HS-27A (cell line): ENCODE measurements at places on chromosomes 2 and 18.

- DNase-seq = no peak
These were observed 121.8 kb downstream of the ACTR3 start for GRCh38 chr2:114011713-114012112.

- no peak for DNase-seq
These were observed 151.6 kb downstream of the RTN4 start for GRCh38 chr2:54898456-54899226.

GRCh38 chr2:112712465-112712864 is 8.4 kb upstream of the NT5DC4 start:
- no peak for DNase-seq

DNA sequence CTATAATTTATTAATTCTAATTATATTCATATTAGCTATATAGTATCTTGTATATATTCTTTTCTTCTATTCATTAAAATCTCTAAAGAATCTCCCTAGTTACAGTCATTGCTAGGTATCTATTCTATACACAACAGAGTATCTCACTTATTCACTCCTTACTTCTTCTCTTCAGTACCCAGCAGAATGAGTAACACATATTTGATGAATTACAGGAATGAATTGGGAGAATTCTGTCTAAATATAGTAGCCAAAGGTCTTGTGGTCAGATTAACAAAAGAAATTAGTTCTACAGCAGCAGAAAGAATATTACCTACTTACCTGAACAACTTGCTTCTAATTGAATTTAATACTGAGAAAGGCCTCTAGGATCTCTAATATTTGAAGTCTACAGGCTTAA is 758.0 kb upstream of the ZEB2 start:
- DNase-seq = no peak

GRCh38 chr18:6580401-6580800 is 149.1 kb upstream of the ARHGAP28 start:
- no peak for DNase-seq

DNA sequence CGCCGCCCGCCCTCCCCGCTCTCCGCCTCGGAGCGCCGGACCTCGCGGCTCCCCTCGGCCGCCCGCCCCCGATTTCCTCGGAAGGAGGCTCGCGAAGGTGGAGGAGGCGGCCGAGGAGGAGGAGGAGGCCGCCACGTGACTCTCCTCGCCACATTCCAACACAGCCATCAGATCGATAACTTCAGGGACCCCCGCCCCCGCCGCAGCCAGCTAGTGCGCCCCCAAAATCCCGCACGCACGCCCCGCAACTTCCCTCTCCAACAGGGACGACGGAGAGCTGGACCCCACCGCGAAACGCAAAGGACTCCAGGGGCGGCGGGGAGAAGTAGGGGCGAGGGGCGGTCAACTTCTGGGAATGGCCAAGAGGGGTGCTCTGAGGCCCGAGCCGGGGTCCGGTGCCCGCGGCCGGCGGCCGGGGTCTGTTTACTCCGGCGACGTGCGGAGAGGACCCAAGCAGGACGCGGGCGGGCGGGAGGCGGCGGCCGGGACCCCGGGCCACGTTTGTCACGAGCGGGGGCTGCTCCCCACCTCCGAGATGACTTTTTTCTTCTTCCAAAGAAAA is 2.0 kb downstream of the ZNF521 start:
- no peak for DNase-seq

DNA sequence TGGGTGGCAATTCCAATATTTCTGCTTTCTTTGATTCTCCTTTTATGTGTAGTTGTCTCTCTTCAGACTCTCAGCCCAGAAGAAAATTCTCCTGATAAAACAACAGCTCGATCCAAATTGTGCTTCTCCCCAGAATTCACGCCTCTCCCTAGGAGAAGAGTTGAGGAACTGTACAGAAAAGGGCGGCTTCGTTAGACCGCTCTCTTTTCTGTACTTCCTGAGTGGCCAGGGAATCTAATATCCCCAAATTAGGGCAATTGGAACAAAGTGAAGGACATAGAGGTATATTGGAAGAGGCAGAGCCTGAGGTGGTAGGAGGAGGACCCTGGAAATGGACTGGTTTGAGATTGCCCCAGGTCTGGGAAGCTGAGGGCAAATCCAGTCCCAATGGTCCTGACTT is 5.6 kb downstream of the ADCYAP1 start:
- DNase-seq = no peak

GRCh38 chr2:100137318-100137717 is 5.1 kb downstream of the AFF3 start:
- no peak for DNase-seq

DNA sequence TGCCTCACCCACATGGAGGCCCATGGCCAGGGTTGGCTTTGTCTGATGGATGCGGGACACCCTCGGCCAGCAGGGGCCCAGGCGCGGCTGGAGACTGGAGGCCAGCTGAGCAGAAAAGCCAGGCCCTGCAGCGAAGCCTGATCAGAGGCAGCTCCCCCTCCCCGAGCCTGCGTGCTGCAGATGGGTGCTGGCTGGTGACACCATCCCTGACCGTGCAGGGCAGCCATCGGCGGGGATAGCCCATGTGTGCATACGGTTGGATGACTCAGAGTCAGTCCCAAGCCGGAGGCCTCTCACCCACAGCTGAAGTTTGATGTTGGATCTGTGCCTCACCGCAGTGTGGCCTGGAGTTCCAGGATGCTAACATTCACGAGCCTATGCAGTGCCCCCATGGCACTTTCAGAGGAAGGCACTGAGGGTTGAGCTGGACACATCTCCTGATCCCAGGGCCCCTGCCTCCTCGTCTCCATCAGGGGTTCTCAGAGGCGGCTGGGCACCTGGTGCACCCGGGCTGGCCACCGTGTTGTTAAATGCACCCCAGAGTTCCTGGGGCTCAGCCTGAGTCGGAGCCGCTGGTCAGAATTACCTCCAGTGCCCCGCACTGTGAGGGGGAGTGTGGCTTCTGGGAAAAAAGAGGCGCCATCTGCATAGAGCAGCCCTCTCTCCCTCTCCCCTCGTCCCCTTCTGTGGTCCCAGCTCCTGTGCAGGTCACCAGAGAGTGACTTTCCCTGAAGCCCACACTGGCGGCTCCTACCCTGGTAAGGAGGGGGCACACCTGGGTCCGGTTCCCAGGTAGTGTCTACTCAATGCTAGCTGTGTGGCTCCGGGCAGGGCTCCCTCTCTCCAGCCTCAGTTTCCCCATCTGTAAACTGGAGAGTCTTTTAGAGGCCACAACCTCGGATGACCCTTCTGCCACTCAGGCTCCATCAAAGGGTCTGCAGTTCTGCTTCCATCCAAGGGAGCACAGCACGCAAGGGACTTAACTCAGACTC is 19.4 kb upstream of the KIF1A start:
- no peak for DNase-seq

DNA sequence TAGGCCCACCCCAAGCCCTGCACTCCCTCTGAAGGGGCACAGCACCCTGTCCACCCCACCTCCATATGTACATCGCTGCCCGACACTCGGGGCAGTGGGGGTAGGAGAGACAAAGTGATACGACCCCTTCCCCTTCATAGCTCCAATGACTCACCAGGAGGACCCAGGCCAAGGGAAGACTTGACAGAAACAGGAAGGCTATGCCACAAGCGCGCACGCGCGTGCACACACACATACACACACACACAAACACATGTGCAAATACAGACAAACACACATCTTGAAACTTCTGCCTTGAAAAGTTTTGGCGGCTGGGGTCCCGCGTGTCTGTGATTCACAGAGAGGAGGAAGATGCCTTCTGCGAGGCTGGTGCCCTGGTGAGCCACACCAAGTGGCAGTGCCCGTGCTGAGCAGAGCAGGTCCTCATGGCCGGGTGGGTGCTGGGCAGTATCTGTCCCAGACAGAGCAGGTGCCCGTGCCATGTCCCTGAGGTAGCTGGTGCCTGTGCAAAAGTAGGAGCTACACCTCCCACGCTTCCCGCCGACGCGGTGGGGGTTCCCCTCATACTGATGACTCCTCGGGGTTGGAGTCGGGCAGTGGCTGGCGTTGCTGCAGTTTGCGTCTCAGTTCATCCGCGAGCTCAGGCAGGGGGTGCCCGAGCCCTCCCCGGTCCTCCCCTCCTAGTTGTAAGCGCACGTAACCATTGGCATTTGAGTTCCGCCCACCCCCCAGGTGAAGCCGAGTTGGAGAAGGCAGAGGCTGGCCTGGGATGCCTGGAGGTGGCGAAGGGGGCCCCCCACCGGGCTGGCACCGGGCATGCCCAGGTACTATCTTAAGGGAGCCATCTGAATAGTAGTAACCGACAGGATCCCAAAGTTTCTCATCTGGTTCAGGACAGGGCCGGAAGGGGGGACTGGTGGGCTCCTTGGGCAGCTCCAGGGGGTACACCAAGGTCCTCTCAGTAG is 2.5 kb upstream of the ANKRD39 start:
- no peak for DNase-seq

- no peak for DNase-seq
These were observed 407.2 kb upstream of the HNRNPA3 start for GRCh38 chr2:176805345-176805744.

- DNase-seq = peak; percentile 76
These were observed 95.7 kb upstream of the SLC39A10 start for GRCh38 chr2:195561116-195561921.

GRCh38 chr2:240948086-240948485 is 42.0 kb downstream of the CROCC2 start:
- no peak for DNase-seq

- no peak for DNase-seq
These were observed 444.1 kb downstream of the XIRP2 start for GRCh38 chr2:167332358-167332757.

DNA sequence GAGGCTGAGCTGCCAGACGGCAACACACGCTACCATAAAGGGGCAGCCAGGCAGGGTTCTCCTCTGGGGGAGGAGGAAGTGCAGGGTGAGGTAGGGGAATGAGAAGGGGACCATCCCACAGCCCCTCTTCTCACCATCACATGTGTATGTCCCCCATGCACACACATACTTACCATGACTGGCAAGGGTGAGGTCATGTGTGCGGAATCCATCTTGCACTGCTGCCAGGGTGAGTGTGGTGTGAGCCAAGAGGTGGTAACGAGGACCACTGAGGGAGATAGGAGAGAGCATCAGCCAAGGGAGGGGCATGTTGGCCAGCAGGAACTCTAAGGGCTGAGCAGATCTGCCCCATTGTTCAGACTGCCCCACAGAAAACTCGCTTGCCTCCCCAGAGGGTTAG is 7.1 kb downstream of the WDR54 start:
- DNase-seq = no peak

GRCh38 chr2:218260742-218261422 is at the start of gene GPBAR1:
TSS of gene GPBAR1 (plus strand) at chr2:218261015. CDS start at chr2:218262725, 1,710 bp downstream.
- DNase-seq = no peak

- DNase-seq = no peak
These were observed 994.0 kb downstream of the TSN start for GRCh38 chr2:122749405-122749804.

- DNase-seq = no peak
These were observed 49.6 kb downstream of the ODC1 start for GRCh38 chr2:10398496-10398895.

- peak; percentile 93 for DNase-seq
These were observed 42.0 kb downstream of the MCFD2 start for GRCh38 chr2:46873604-46874068.

DNA sequence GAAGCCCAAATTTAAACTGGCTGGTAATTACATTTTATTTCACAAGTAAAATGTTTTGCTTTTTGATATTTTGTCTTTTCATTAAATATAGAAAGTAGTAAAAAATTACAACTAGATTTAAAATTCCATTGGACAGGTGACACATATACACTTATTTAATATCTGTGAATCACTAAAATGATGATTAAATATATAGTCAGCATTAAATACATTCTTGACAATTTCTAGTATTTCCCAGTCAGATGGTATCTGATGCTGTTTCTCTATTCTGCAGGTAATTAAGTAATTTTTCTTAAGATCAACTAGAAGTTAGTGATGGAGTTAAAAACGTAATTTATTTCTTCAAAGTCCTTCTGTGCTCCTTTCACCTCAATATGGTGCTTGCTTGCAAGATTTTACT is 237.8 kb downstream of the LRRTM4 start:
- DNase-seq = no peak

GRCh38 chr18:50360611-50361010 is 14.2 kb upstream of the SKA1 start:
- no peak for DNase-seq

DNA sequence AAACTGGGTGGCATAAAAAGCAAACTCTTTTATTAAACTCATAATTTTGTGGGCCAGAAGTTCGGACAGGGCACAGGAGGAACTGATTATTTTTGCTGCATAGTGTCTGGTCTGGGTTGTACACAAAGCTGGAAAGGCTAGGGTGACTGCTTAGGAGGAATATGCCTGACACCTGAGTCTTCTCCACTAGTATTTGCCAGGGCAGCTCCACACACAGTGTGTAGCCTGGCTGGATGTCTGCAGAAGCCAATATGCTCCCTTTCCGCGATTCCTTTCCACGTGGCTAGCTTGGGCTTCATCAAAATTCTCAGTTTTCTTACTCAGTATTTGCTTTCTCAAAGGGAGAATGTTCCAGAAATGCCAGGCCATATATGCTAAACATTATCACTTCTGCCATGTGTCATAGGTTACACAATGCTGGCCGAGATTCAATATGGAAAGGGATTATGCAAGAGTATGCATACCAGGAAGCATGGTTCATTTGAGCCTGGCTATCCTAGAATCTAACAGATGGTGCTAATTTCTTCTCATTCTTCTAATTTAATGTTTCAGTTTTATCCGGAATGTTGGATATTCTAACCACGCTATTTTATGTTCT is 142.7 kb upstream of the DOK6 start:
- no peak for DNase-seq

GRCh38 chr18:27226556-27227075 is 41.5 kb upstream of the CHST9 start:
- no peak for DNase-seq

DNA sequence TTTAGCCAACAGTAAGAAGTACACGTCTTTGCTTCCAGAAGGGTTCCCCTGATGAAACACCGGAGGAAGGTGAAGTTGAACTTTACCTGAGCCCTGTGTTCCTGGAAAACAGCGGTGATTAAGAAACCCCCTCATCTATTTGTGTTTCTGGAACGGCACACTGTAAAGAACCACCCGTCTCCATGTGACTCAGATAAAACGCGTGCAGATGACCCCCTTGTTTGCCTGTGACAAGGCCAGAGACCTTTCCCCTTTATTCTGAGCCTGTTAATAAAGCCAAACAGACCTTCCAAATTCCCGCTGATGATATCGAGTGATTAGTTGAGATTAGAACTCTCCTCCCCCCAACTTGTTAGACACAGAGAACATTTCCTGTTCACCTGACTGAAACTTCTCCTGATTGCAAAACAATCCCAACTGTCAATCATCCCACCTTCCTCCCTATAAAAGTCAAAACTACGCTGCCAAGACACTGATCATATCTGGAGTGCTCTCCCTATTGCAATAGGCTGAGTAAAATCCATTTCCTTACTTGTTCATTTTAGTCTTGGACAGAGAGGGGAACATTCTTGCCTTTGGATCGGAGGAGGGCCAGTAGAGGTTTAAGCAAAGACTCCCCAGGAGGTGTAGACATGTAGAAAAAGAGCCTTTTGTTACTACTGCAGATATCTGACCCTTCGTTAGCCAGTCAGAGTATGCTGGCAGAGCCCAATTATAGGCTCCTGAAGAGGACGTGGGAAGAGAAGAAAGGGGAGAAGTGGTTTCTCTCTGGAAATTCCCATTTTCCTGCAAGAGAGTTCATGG is 914 bp upstream of the IWS1 start:
- DNase-seq = no peak
